ENCODE measurements at places on chromosomes 3 and 15.

DNA sequence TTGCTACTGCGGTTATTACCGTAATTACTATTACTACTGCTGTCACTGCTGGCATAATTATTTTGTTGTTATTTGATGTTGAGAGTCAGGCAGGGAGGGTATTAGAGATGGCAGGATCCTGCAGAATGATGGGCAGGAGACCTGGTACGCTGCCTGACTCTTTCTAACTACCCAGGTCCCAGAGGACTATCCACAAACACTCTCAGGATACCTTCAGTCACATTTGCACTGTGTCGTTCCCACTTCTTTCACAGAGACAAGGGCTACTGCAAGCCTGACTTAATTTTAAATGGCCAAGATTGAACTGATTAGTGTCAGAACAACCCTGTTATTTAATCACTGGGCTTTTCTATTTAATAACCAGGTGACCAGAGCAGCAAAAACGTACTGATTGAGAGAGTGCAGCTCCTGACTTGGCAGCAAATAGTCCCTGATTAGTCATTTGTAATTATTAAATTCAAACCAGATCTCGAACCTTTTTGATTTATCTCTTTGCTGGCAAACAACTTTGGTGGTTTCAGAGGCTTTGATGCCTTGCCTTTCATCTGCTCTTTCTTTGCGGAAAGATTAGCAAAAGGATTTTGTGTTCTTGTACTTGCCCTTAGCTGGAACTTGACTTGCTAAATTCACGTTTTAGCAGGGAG is 88.8 kb upstream of the ARHGEF3 start:
- DNase-seq = no peak

DNA sequence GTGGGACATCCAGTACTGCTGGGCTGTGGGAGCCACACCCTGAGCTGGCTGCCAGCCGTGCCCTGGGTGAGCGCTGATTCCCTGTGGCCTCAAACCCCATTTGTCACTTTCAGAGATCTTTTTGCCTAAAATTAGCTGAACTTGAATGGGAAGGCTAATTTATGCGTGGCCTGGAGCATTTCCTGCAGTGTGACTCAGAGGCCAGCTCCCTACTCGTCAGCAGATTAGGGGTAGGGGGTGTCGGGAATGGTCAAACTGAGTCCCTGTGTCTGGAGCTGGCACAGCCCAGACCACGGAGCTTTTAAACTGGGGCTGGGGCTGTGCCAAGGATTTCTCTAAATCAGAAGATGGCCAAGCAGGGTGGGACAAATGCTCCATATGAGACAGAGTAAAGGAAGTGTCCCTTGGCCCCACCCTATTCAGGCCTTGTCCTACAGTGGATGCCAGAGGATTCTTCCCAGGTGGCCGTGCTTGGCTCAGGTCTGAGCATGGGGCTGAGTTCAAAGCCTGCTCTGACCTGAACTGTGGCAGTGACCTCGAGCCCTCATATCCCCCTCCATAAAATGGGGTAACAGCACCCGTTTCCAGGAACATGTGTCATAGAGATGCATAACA is 59.7 kb downstream of the ATP2B2 start:
- no peak for DNase-seq

DNA sequence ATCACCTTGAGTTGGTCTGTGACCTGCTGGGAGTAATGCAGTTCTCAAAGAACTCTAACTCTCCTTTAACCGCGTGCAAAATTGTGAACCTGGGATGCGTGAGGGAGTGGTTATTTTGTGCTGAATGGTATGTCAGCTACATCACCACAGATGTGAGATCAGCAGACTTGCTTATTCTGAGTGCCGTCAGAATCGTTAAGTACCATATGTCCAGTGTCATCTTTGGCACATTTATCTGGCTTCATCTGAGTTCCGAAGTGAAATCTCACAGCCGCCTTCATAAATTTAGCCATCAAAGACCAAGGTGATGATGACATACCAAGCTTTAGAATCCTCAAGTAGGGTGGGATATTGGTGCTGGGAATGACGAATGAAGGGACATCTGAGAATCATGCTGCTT is 347.2 kb upstream of the TPRG1 start:
- DNase-seq = no peak

DNA sequence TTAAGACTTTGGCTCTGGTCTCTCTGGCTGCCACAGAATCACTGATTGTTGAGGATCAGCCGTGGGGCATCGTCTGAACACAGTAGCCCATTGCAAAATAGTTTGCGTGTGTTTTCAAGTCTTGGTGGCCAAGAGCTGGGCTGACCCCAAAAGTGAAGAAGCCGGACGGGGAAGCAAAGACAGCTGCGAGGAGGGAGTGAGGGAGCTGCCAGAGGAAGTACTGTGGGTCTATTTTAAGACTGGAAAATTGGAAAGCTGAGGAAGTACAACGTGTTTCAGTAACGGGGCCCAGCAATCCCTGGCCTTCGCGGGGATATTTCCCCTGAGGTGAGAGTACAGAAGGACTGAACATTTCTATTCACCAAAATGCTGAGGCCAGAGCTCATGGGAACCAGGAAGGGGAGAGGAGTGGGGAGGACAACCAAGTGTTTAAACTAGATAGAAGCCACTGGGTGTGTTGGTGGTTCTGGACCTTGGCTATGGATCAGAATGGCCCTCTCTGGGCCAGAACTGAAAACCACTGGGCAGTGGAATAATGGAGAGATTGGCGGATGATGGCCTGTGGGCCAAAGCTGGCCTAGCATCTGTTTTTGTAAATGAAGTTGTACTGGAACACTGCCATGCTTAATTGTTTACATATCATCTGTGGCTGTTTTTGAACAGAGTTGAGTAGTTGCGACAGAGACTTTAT is 34.1 kb upstream of the LIMD1 start:
- no peak for DNase-seq

DNA sequence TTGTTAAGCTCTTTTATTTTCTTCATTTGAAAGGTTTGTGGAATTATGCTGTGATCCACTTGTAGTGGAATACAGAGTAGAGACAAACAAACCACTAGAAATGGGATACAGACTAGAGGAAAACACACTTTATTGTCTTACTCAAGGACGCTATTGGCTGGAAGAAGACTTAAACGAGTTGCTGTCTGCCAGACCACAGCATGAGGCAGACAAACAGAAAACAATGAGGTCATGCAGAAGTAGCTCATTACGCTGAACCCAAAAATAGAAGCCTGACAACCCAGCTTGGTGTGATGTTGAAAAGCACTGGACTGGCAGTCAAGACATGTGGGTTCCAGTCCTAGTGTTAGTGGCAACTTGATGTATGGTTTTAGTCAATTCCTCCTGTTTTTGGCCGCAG is 62.4 kb upstream of the P3H2 start:
- DNase-seq = no peak

DNA sequence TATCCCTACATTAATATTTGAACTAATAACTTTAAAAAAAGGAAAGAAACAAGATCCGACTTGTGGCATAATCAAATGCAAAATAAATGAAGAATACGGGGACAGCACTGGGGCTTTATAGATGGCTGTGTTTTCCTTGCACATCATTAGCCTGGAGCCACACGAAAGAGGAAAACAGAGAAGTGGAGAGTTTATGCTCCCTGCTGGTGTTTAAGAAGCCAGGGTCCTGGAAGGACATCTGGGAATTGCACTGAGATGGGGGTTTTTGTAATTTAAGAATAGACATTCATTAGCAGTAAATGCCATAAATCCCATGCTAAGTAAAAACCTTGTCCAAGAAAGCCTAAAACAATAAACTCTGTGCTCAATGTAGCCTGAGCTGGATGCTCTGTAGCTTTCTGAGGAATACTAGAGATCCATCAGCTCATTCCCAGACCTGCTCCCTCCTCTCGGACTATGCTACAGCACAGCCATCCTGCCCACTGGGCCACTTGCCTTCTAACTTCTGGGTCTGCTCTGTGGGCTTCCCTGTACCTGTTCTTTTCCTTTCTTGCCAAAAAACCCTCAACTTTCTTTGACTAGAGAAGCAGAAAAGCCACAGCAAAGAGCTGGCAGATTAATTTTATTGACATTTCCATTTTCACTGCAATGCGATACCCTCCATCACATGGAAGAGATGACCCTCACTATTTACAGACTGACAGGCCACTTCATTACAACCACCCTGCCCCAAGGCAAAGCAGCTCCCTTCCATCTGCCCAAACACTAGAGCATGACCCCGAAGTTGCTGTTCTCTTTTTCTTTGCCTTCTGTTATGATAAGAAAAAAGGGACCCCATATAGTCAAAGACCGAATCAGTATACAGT is 62.3 kb downstream of the MEIS2 start:
- DNase-seq = no peak

- DNase-seq = no peak
Measured at GRCh38 chr15:37929238-37929637, 5.2 kb upstream of the TMCO5A start.

DNA sequence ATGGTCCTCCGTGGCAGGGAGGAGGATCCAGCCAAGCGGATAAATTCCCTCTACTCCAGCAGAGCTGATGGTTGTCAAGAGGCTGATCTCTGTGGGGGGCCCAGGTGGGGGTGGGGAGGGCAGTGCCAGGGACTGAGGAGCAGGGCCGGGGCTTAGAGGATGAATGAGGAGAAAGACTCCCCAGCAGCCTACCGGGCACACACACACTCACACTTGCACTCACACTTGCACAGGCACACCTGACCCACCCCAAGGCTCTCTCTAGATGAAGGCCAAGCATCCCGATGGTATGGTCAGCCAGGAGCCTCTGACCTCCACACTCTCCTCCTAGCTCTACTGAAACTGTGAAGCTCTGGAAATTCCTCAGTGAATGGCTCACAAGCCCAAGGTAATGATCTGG is 131.3 kb upstream of the PRR20G start:
- no peak for DNase-seq

DNA sequence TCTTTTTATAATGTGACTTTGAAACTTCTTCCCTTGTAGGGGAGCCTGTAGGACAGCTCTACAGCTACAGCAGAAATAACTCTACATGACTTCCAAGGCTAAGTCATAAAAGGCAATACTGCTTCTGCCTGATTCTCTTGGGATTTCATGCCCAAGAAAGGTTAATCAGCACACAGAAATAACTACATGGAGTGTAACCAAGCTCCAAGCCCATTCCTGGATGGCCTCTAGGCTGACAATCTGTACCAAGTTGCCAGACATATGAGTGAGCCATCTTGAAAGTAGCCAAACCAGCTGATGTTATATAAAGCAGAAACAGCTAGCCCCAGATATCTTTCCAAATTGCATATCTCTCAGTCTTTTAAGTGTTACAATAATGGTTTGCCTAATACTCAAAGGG is 75.8 kb upstream of the OSTN start:
- DNase-seq = no peak
